ENCODE measurements at places on chromosomes 3 and 15.

- H3K36me3 ChIP-seq = peaks cover 2% of the 10 kb centered on the region
- no peak for DNase-seq
- no peaks in the 10 kb centered on the region for H3K27me3 ChIP-seq
Observed at GRCh38 chr15:90530250-90531051, 728 bp downstream of the CRTC3 start.

GRCh38 chr3:102904629-102905028 lies 469.8 kb downstream of the ZPLD1 start:
- H3K36me3 ChIP-seq = no peaks in the 10 kb centered on the region
- H3K4me1 ChIP-seq = no peaks in the 10 kb centered on the region
- DNase-seq = no peak
- no peak overlapping the region for H3K27ac ChIP-seq

GRCh38 chr3:103218146-103218545 lies 783.3 kb downstream of the ZPLD1 start:
- no peak overlapping the region for H3K27ac ChIP-seq
- H3K36me3 ChIP-seq = no peaks in the 10 kb centered on the region

DNA sequence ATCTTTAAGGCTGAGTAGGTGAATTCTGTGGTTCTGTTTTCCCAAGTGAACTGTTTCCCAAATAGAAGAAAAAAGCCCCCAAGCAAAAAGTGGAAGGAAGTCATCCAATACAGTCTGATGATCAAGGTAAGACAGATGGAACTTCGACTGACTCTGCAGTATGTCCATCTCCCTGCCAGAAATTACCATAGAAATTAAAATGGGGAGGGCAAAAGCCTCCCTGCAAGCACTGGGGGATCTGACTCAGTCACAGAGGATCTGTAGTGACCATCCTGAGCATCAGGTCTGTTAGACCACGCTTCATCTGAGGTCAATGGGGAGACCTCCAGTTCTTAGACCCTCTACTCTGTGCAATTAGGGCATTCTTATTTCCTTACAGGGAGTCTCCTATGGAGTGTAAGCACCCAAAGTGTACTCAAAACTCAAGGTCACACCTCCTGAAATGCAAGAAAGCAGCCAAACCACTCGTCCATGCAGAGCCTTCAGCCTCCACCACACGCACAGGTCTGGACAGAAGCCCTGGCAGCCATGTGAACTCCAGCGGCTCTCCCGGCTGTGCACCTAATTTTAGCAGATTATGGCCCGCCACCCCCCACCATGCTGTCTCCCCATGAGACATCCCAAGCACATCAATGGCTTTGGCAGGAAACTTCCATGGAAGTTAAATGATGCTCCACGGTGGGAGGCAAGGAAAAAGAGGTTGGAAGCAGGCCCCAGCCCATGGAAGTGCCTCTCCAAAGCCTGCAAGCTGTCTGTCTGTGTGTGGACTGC lies 348.7 kb downstream of the NTRK3 start:
- no peak overlapping the region for H3K4me3 ChIP-seq
- DNase-seq = no peak
- no peaks in the 10 kb centered on the region for H3K36me3 ChIP-seq
- no peak overlapping the region for H3K27ac ChIP-seq

GRCh38 chr3:124653797-124654469 lies 76.3 kb upstream of the UMPS start:
- H3K4me3 ChIP-seq = no peak overlapping the region
- H3K27me3 ChIP-seq = peaks cover 6% of the 10 kb centered on the region
- no peak overlapping the region for H3K27ac ChIP-seq
- H3K4me1 ChIP-seq = peaks cover 16% of the 10 kb centered on the region
- H3K36me3 ChIP-seq = no peaks in the 10 kb centered on the region

- H3K4me1 ChIP-seq = peaks cover 11% of the 10 kb centered on the region
- H3K27ac ChIP-seq = no peak overlapping the region
- DNase-seq = no peak
- H3K36me3 ChIP-seq = peaks cover 80% of the 10 kb centered on the region
Observed at GRCh38 chr3:183782576-183783276, 42.7 kb downstream of the MAP6D1 start.

- no peak for DNase-seq
- H3K36me3 ChIP-seq = no peaks in the 10 kb centered on the region
- no peak overlapping the region for H3K4me3 ChIP-seq
Observed at GRCh38 chr3:160796813-160797164, 40.8 kb downstream of the PPM1L start.

DNA sequence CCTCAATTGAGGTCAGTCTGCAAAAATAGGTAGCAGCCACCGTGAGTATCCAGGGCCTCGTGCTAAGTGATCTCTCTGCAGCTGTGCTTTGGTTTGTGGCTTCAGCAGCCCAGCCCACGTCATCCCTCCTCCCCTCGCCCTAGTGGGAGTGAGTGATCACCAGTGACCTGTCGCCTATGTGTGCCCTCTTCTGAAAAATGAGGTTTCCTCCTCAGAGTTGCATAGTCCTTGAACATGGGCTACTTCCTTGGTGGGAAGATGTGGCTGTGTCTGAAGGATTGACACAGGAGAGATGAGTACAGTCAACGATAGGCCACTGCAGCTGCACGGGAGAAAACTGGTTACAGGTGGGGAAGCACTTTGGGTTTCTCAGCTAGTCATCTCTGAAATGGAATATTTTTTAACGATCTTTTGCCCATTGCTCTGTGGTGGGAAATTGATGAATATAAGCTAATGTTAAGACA lies 144.8 kb upstream of the BHLHE40 start:
- peaks cover 68% of the 10 kb centered on the region for H3K4me1 ChIP-seq
- no peak overlapping the region for H3K4me3 ChIP-seq
- H3K27me3 ChIP-seq = no peaks in the 10 kb centered on the region
- H3K36me3 ChIP-seq = peaks cover 64% of the 10 kb centered on the region

DNA sequence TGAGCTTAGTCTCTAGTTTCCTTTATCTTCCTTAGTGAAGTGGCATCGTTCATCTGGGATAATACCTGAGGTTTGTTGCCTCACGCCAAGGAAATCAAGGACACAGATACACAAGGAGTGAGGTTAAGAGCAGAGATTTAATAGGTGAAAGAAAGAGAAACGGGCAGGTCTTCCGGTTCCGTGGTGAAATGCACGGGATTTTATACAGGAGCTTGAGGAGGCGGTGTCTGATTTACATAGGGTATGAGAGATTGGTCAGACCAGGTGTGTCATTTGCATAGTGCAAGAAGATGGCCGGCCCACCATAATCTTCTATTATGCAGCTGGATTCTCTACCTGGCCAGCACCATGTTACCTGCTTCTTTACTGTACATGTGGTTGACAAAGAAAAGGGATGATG lies 17.2 kb downstream of the ARRDC4 start:
- no peaks in the 10 kb centered on the region for H3K4me1 ChIP-seq
- H3K27ac ChIP-seq = no peak overlapping the region
- peaks cover 3% of the 10 kb centered on the region for H3K27me3 ChIP-seq
- no peak for DNase-seq
- H3K36me3 ChIP-seq = peaks cover 5% of the 10 kb centered on the region

- DNase-seq = no peak
- H3K36me3 ChIP-seq = peaks cover 19% of the 10 kb centered on the region
- H3K4me1 ChIP-seq = peaks cover 15% of the 10 kb centered on the region
- peak overlapping the region; percentile 24 for H3K27ac ChIP-seq
Observed at GRCh38 chr15:40787344-40787841, 17.6 kb downstream of the C15orf62 start.

Data from activated B cell treated with CpG ODN at 0.5 μM for 24 hours (primary cell).